Iris pigment epithelial cell (primary cell): ENCODE measurements at places on chromosomes 6 and 20.
A peak's percentile ranks its signal among the peaks of the same experiment; 100 is the strongest.

GRCh38 chr6:2959909-2960719 lies 11.3 kb downstream of the SERPINB6 start:
- peak; percentile 68 for DNase-seq

GRCh38 chr6:23566418-23566817 lies 559.6 kb upstream of the NRSN1 start:
- DNase-seq, result no peak

DNA sequence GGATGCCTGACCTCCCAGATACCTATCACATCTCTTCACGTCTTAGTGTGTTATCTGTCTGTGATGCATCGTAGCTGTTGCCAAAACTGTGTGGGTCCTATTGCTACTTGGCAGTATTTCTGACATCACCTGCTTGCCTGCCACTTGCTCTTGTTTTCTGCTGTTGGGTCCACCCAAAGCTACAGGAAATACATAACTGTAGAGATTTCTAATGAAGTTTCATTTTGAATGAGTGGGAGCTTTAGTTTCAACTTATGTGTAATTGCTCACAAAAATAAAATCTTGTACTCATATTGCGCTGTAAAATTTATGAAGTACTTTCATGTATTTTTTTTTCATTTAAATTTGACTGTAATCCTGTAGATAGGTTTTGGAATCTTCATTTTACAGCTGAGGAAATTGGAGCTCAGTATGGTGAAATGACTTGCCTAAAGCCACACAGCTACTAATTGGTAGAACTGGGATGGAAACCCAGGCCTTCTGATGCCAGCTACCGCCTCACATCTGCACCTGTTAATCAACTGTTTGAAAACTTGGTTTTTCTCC lies 113.6 kb upstream of the MAN1A1 start:
- DNase-seq, result no peak

- DNase-seq, result no peak
Observed at GRCh38 chr6:18410412-18410811, 23.3 kb downstream of the RNF144B start.

- DNase-seq, result no peak
Observed at GRCh38 chr20:16451982-16452381, 121.3 kb downstream of the KIF16B start.

- DNase-seq, result peak; percentile 32
Observed at GRCh38 chr6:142823256-142823902, 121.6 kb downstream of the HIVEP2 start.

- no peak for DNase-seq
Observed at GRCh38 chr6:16168121-16168520, 39.2 kb downstream of the MYLIP start.

DNA sequence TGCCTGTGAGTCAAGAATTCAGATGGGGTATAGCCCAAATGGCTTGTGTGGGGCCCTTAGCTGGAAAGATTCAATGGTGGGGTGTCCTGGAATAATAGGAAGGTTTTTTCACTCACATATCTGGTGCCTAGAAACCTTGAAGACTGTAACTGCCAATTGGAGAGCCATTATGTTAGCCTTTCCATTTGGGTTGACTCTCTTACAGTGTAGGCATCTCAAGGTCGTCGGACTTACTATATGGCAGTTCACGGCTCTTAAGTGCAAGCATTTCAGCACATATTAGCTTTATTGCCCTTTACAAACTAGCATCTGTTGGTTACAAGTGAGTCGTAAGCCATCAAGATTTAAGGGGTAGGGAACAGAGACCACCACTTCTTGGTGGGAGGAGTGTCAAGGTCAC lies 74.1 kb downstream of the CD2AP start:
- DNase-seq, result no peak

GRCh38 chr20:62171245-62171644 lies 11.6 kb upstream of the MTG2 start:
- no peak for DNase-seq

GRCh38 chr6:91575032-91575431 lies 988.2 kb upstream of the MAP3K7 start:
- DNase-seq, result peak; percentile 1

DNA sequence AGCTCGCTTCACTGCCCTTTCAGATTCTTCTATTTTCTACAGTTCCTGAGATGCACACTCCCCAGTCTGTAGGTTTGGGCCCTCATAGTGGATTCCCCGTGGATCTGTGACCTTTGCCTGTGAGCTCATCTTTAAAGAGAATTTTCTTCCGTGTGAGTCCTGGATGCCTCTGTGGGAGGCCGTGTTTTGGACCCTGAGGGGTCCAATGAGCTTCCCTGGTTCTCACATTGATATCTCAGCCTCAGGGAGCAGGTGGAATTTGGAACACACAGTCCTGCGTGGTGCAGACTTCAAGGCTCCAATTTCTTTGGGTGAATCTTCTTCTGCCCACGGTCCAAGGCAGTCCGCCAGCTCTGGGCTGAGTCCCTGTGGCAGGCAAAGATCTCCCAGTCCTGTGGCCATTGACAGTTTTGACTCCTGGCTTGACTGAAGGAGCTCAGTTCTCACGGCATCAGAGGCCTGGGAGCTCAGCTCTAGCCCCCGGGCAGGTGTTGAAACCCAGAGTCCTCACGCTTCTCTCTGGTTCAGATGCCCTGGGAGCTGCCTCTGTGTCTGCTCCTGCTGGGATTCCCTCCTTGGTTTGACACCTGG lies 61.0 kb downstream of the PSMG4 start:
- DNase-seq, result no peak

DNA sequence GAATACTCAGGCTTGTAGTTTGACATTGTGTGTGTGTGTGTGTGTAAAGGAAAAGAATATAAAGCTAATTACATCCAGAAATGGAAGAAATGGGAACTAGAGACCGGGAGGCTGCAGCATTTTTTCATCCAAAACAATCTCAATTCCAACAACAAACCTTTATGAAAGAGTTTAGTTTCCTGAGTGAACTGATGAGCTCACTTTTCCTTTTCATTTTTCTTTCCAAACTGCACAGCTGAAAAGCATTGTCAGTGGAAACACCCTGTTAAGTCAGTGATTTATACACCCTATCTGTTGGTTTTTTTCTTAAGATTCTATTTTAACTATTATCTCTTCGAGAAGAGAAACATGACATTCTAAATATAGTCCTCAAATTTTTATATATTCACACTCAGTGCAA lies 130.9 kb downstream of the RFPL4B start:
- no peak for DNase-seq

- peak; percentile 56 for DNase-seq
Observed at GRCh38 chr6:126661646-126662045, 321.7 kb downstream of the CENPW start.

GRCh38 chr6:106666282-106667021 lies 37.1 kb downstream of the QRSL1 start:
- DNase-seq, result no peak

- no peak for DNase-seq
Observed at GRCh38 chr20:50425076-50425475, 85.1 kb upstream of the PTPN1 start.

DNA sequence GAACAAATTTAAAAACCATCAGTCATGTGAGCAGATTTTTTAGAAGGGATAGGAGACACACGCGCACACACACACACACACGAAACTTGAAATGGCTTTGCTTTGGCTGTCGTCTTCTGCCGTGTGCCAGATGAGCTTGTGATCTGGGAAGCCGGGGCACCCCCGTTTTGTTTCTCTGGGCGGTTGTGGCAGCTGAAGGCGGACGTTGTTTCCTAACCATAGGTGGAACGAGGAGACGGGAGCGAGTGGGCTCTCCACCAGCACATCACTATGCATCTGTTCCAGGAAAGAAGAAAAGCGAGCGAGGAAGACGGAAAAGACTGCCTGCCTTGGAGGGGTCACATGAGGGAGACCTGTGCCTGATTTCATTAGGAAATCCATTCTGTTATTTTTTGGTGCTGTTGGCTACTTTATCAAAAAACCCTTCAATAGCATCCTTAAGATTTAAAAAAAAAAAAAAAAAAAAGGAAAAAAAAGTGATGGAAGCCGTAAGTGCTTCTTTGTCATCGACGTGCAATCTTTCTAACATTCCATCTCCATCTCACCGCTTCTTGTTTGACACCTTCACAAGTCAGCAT lies 142.1 kb downstream of the DTNBP1 start:
- DNase-seq, result no peak

DNA sequence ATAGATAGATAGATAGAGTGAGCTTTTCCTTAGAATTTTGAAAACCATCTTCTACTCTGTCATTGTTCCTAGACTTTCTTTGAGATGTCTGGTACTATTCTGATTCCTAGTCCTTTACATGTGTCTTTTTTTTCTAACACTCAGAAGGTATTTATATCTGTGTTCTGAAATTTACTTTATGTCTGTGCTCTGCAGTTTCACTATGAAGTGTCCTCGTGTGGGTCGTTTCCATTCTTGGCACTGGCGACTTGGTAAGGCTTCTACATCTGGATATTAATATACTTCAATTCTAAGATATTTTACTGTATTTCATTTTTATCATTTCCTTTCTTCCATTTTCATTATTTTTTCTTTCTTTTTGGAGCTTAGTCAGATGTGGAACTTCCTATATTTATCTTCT lies 87.0 kb downstream of the FHL5 start:
- no peak for DNase-seq

- peak; percentile 52 for DNase-seq
Observed at GRCh38 chr6:37860226-37860839, 40.8 kb downstream of the ZFAND3 start.

GRCh38 chr6:122663981-122664380 lies 53.8 kb downstream of the PKIB start:
- DNase-seq, result no peak

DNA sequence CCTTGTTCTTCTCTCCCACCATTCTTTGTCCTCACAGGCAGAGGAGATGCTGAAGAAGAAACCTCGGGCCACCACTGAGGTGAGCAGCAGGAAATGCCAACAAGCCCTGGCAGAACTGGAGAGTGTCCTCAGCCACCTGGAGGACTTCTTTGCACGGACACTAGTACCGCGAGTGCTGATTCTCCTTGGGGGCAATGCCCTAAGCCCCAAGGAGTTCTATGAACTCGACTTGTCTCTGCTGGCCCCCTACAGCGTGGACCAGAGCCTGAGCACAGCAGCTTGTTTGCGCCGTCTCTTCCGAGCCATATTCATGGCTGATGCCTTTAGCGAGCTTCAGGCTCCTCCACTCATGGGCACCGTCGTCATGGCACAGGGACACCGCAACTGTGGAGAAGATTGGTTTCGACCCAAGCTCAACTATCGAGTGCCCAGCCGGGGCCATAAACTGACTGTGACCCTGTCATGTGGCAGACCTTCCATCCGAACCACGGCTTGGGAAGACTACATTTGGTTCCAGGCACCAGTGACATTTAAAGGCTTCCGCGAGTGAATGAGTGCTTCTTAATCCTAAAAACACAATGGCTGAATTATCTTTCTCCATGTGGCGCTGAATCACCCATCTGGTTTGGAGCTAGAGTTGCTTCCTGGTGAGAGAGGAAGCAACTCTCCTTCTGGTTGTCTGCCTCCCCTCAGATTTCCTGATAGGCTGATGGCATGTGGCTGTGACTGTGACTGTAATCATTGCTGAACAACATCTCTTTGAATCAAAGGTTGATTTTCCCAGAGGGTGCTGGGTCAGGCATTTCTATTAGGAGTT lies 4.6 kb downstream of the MAD2L1BP start:
- DNase-seq, result no peak

DNA sequence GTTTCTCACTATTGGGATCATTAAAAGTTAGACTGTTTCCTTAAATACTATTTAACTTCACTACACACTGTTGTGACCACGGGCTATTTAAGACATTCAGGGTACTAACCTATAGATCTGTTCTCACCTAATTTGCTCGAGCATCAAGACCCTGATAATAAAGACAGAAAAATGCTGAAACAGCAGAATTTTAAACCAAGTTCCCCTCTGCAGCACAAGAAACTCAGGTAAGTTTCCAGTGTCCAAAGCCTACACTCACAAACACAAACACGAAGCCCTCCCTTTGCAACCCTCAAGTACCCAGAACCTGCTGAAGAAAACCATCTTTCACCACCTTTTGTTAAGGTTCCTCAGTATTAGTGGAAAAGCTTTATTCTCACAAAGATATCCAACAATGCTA lies 4.0 kb downstream of the SNX5 start:
- no peak for DNase-seq

DNA sequence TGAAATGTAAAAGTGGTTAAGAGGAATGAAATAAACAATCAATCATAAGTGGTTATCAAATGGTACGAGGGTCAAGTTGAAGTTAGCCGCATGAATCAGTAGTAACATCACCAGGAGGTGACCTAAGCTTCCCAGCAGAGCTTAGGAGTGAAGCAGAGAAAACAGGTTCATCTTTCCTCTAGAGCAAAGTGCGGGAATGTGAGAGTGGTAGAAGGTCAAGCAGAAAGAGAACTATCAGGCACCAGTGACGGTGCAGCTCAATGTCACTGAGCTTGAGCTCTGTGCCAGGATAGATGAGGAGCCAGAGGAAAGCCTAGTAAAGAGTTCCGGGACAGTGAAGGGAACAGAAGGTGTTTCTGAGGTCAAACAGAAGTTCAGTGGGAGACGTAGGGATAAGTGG lies 20.8 kb upstream of the TNFAIP3 start:
- no peak for DNase-seq

GRCh38 chr20:17936761-17937732 lies 31.5 kb downstream of the SNX5 start:
- peak; percentile 57 for DNase-seq

GRCh38 chr20:44736170-44737021 lies 9.3 kb upstream of the KCNK15 start:
- peak; percentile 94 for DNase-seq

GRCh38 chr6:137744877-137745276 lies 122.2 kb upstream of the TNFAIP3 start:
- no peak for DNase-seq

DNA sequence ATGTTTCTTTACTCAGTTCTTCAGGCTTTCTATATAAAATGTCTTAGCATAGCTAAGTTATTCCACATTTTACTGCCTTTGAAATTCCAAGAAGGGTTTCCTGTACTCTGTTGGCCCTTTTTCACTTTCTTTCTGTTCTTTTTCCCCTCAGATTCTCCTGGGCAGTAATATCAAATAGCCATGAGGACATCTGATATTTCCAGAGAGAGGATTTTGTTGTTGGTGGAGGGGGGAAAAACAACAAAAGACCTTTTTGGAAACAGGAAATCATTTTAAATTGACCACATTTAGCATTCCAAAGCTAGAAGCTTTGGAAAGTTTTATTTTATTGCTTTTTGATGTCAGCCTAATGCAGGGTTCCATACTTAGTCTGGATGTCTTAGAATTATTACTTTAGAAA lies 445.4 kb downstream of the GJA1 start:
- DNase-seq, result no peak

- DNase-seq, result peak; percentile 78
Observed at GRCh38 chr6:28982476-28983266, 22.4 kb downstream of the ZNF311 start.

DNA sequence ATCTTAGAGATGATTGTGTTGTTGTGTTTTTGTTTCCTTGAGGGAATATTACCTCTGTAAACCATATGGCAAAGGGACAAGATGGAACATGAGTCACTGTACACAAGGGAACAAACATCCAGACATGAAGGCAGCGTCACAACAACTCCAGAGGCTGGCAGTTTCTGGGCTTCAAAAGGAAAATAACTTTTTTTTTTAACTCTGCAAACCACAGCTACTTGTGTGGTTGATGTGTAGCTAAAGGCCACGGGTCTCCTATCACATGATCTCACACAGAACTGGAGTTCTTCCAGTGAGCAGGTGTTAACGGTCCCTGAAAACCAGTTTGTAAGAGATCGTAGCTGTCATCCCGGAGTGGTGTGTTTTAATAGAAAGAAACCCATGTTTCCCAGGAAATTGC lies 33.2 kb upstream of the HBS1L start:
- DNase-seq, result no peak

- DNase-seq, result no peak
Observed at GRCh38 chr6:124995131-124995530, 32.9 kb downstream of the RNF217 start.

- no peak for DNase-seq
Observed at GRCh38 chr6:105397987-105398386, 4.9 kb downstream of the PREP start.

GRCh38 chr20:44039147-44039546 lies 124.5 kb downstream of the TOX2 start:
- no peak for DNase-seq
